ENCODE measurements at places on chromosomes 11 and 22.

- no peak for DNase-seq
Measured at GRCh38 chr11:131685206-131685605, 314.8 kb downstream of the NTM start.

GRCh38 chr11:7851391-7851790 is 54.6 kb upstream of the OR5P2 start:
- no peak for DNase-seq

DNA sequence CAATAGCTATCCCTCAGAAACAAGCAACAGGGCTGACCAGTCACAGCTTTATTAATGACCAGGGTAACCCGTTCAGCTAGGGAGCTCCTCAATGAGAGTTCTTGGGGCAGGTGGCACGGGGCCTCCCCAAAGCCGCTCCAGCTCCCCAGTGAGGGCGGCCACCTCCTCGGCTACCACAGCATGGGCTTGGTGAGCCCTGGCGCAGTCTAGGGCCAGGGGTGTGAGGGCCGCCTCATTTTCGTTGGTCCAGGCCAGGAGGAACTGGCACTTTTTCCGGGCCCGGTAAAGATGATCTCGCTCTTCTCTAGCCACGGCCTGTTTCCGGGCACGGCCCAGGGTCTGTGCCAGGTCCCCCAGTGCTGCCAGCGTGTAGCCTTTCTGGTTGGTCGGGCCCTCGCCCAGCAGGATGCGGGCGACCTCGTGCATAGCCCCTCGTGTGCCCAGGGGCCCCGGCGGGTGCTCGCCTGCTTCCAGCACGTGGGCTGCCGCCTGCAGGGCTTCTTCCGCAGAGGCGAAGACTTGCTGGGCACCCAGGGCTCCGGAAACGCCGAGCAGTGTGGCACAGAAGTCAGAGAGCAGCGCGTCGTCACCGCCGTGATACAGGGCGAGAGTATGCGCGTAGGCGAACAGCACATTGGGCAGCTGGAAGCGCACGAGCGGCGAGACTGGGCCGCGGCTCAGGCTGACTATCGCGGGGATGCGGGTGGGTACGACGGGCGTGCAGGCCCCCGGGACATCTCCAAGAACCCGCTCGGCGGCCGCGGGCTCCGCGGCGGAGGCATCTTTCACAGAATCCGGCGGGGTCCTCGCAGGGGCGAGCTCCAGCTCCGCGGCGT is 913 bp downstream of the ZNHIT2 start:
- DNase-seq: peak; percentile 33

GRCh38 chr11:131370090-131370751 is at the start of gene NTM:
Gene NTM, plus strand, starts transcription at chr11:131370615.
- DNase-seq: peak; percentile 81

- no peak for DNase-seq
Measured at GRCh38 chr22:45402466-45402985, 10.9 kb downstream of the SMC1B start.

All from spinal cord (tissue), 10 donors.